Nasal cavity respiratory epithelium epithelial cell of viscerocranial mucosa (primary cell): ENCODE measurements at places on chromosomes 3 and 15. TPM values are rescaled to one million over a fixed set of nuclear protein-coding genes. Genes with fewer than 3 reads are reported as not detected.

Gene SIDT1
- 0.34 and 2.3 TPM in 2 replicates for total RNA-seq

Gene MORC1
- total RNA-seq: not detected in 2 replicates

Gene ALPK3
- under 0.01 and 0.85 TPM in 2 replicates for total RNA-seq

Gene GUCA1C
- total RNA-seq: not detected in 2 replicates

Gene C3orf70
- under 0.01 TPM in 1 of 2 replicates, not detected in the other for total RNA-seq

Gene ATRIP
- 5.1 and 5.4 TPM in 2 replicates for total RNA-seq

Gene DYNC1LI1
- total RNA-seq: 27.0 and 34.2 TPM in 2 replicates

Gene TMIE
- total RNA-seq: 1.9 and 2.4 TPM in 2 replicates

Gene GPR176
- total RNA-seq: 7.7 and 8.2 TPM in 2 replicates

Gene DUOX2
- total RNA-seq: 1.0 and 3.2 TPM in 2 replicates

Gene FOXB1
- not detected in 2 replicates for total RNA-seq

Gene STIMATE
- 9.2 and 17.7 TPM in 2 replicates for total RNA-seq

Gene VGLL4
- total RNA-seq: 29.7 and 56.7 TPM in 2 replicates

Gene RASSF1
- 14.9 and 19.8 TPM in 2 replicates for total RNA-seq

Gene ZNF80
- total RNA-seq: not detected in 2 replicates

Gene KNG1
- total RNA-seq: not detected in 2 replicates

Gene CCDC33
- total RNA-seq: 0.50 TPM in 1 of 2 replicates, not detected in the other

Gene SMAD3
- total RNA-seq: 5.5 and 49.5 TPM in 2 replicates

Gene RFX7
- 3.8 and 12.0 TPM in 2 replicates for total RNA-seq

Gene EIF5A2
- total RNA-seq: 9.2 and 11.0 TPM in 2 replicates
